Suprapubic skin (tissue), 4 donors: ENCODE measurements at places on chromosomes 6 and 20. TPM values are rescaled to one million over a fixed set of nuclear protein-coding genes. Genes with fewer than 3 reads are reported as not detected.

The ZNF341 gene
- 4.6 TPM for total RNA-seq

The ASIP gene
- total RNA-seq = not detected

The RBM24 gene
- total RNA-seq = 1.0 TPM

The COL21A1 gene
- 4.5 TPM for total RNA-seq

The TRAPPC3L gene
- total RNA-seq = not detected

The BMP7 gene
- 32.9 TPM for total RNA-seq

The HLA-DRB5 gene
- total RNA-seq = not detected

The OPN5 gene
- total RNA-seq = not detected

The SRMS gene
- total RNA-seq = not detected

The ETV7 gene
- 7.0 TPM for total RNA-seq

The DCDC2 gene
- not detected for total RNA-seq

The DSP gene
- total RNA-seq = 2,300 TPM

The SLA2 gene
- total RNA-seq = not detected

The GPR6 gene
- not detected for total RNA-seq

The LRRC1 gene
- total RNA-seq = 46.3 TPM

The MEP1A gene
- 0.34 TPM for total RNA-seq

The SLC18B1 gene
- total RNA-seq = 8.4 TPM

The PTCHD4 gene
- not detected for total RNA-seq

The B3GALT4 gene
- total RNA-seq = 18.0 TPM

The HLA-DQB2 gene
- total RNA-seq = 97.2 TPM

The PRR18 gene
- not detected for total RNA-seq

The ERVFRD-1 gene
- not detected for total RNA-seq

The DOK5 gene
- total RNA-seq = 1.2 TPM

The SGK2 gene
- 15.0 TPM for total RNA-seq

The AFDN gene
- total RNA-seq = 133 TPM

The PGC gene
- total RNA-seq = not detected

The TINAG gene
- not detected for total RNA-seq

The TXLNB gene
- 0.10 TPM for total RNA-seq

The OXT gene
- total RNA-seq = not detected

The DEFB124 gene
- not detected for total RNA-seq

The GGT7 gene
- total RNA-seq = 13.1 TPM

The MICB gene
- total RNA-seq = 1.9 TPM

The SCRT2 gene
- total RNA-seq = not detected

The OOEP gene
- total RNA-seq = not detected
